ENCODE measurements at places on chromosomes 7 and 10.

- no peak for DNase-seq
Measured at GRCh38 chr7:108875139-108875538, 305.5 kb downstream of the DNAJB9 start.

DNA sequence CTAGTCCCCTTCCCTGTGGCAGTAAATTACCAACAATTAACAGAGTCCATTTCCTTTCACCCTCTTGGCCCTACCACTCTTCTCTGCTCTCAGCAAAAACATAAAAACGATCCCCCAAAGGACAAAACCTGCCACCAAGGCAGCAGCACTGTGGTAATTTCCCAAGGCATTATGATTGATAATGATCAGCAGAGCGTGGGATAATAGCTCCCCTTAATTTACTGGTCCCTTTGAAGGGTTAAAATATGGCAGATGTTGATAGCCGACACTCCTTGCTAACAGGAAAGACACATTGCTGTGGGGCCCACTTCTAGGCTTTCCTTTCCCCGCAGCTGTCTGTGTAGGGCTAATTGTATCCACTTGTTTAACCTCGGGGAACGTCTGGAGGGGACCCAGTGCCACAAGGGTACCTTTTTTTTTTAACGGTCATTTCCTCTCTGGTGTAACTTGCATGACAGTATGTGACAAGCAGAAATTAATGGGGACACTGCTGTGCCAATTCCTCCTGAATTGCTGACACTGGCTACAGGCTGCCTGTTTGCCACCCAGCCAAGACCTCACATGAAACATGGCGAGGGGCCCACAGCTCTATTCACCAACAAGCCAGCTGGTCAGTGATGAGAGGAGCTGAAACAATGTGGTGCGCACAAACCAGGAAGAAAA is 81.3 kb downstream of the CDK6 start:
- no peak for DNase-seq

- no peak for DNase-seq
Measured at GRCh38 chr10:90587081-90587491, 270.8 kb downstream of the HTR7 start.

GRCh38 chr10:23293145-23293724 is 51.4 kb downstream of the C10orf67 start:
- DNase-seq = no peak

DNA sequence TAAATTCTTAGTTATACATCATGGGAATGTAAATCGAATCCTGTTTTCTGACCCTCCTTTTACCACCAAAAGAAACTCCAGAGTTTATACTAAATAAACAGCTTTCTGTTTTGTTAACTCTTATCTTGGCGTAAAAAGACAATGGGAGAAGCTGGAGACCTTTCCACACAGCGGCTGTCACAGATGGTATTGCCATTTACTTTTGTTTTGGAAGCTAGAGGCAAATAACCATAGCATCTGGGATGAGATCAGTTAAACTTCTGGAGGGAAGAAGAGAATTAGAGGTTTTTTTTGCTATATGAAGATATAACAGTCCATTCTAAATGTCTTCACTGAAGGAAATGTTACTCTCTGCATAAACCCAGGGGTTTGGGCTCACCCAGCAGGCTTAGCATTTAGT is 258.9 kb downstream of the REEP3 start:
- no peak for DNase-seq
